ENCODE measurements at places on chromosomes 6 and 20.

DNA sequence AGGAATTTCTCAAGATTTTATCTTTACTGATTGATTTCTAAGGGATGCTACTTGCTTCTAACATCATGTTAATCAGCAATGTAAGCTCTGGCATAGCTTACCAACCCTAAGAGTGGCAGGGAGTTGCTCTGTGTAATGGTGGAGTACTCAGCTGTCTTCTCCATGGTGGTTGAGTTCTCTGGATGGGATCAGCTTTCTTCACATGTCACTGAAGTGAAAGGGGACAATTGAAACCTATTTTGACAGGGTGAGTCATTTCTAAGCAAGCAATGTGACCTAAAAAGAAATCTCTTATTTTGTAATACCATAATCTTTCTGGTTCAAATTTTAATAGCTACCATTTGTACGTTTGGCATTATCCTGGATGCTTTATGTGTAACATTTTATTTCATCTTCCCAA, 430.4 kb downstream of the GJA1 start:
- ATAC-seq = no peak

DNA sequence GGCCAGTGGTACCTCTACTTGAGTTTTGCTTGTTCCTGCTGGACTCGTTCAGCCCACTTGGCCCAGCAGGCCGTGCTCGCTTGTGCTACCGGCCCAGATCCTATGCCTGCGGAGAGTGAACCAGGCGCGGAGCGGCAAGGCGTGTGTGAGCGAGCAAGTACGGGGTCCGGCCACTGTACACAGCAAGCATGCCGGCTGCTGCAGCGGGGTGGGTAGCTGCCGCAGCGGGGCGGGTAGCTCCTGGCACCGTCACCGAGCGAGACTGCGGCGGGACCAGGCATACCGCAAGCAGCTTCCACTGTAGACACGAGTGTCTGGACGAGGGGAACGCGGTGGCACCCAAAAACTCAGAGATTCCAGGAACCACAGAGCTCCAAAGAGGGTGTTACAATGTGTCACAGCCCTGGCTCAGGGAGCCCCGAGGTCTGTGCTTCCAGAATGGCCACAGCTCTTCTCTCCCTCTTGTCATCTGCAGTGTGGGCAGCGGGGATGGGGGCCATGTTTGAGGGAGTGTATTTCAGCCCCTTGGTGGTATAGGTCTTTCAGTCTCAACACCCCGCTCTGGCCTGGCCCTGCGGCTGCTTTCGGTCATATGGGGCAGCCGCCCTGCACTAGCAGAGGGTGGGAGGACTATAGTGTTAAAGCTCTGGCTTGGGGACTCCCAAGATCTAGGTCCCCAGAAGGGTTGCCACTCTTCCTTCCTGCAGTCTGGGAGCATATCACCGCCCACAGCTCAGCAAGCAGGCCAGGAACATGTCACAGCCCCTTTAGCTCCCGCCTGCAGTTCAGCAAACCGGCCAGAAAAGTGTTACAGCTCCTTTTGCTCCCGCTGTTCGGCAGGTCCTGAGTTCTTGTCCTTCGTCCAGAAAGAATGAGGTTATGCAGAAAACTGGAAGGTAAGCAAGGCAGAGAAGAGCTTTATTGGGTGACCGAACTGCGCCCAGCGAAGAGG, 6.1 kb upstream of the RWDD1 start:
- peak; percentile 41 for ATAC-seq

- ATAC-seq = no peak
These were observed 21.1 kb upstream of the TAF8 start for GRCh38 chr6:42029062-42029685.

DNA sequence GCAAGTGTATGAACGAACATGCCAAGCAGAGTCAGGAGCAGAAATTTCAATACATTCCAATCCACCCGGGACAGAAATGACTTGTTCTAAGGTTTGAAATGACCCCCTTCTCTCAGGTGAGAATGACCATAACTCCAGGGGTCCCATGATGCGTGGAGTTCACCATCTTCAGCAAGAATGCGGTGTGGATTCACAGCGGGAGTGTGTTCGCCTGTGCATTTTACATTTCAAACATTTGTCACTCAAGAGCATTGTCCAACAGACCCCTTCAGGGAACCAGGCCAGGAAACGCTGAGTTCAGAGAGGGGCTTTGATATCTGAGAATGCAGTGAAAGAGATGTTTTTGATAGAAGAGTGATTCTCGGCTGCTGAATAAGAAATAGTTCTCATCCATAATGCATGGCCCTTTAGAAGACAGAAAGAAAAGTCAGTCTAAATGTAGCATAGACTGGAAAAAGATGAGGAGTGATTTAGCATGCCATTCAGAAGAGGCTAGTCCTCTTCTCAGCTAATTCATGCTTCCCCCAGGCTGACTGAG, 200.3 kb upstream of the KCNG1 start:
- ATAC-seq = no peak

- no peak for ATAC-seq
These were observed 3.2 kb upstream of the IFNGR1 start for GRCh38 chr6:137222381-137222780.

GRCh38 chr20:51444467-51444866, 98.1 kb downstream of the NFATC2 start:
- no peak for ATAC-seq

GRCh38 chr6:21398741-21399325, 194.7 kb upstream of the SOX4 start:
- no peak for ATAC-seq

- no peak for ATAC-seq
These were observed 74.1 kb downstream of the CDKAL1 start for GRCh38 chr6:20608356-20608755.

DNA sequence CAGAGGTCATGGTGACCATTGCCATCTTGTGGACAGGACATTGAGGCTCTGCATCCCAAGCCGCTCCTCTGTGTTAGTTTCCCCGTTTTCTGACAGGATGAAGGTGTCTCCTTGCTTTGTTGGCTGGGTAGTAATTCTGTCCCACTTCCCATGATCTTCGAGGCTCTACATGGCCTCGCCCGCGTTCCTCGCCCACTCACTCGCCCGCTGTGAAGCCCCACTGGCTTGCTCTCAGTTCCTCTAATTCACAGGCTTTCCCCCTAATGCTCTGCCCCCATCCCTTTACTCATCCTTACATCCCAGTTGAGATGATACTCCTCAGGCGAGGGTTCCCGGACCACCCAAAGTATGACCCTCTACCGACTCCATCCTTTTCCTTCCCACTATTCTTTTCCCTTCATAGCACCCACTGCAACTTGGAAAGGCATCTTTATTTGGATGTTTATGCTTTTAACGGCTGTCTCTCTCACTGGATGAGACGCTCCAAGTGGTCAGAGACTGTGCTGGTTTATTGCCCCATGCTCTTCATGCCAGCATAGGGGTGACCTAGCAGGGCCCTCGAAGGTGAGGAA, 511 bp upstream of the SLC35B2 start:
- ATAC-seq = peak; percentile 47

GRCh38 chr6:135506270-135506997, 8.9 kb upstream of the AHI1 start:
- peak; percentile 71 for ATAC-seq

GRCh38 chr6:111803804-111804203, 69.4 kb downstream of the FYN start:
- no peak for ATAC-seq

DNA sequence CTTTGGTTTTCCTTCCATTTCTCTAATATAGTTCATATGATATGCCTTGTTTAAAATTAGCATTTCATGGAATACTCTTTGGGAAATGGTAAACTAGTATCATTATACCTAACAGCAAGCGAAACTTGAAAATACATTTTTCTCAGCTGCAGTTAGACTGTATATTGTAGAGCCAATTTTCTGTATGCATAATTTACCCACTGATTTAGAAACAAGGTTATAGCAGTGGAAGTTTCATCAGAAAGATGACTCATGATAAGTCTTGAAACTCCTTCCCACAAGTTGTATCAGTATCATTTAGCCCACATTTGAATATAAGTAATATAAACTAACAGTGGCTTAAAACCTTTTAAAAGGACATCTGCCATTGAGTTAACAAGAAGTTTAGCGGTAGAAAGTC, 164.8 kb upstream of the BMP5 start:
- ATAC-seq = no peak

GRCh38 chr6:57195457-57195856, 23.3 kb downstream of the BAG2 start:
- ATAC-seq = no peak

DNA sequence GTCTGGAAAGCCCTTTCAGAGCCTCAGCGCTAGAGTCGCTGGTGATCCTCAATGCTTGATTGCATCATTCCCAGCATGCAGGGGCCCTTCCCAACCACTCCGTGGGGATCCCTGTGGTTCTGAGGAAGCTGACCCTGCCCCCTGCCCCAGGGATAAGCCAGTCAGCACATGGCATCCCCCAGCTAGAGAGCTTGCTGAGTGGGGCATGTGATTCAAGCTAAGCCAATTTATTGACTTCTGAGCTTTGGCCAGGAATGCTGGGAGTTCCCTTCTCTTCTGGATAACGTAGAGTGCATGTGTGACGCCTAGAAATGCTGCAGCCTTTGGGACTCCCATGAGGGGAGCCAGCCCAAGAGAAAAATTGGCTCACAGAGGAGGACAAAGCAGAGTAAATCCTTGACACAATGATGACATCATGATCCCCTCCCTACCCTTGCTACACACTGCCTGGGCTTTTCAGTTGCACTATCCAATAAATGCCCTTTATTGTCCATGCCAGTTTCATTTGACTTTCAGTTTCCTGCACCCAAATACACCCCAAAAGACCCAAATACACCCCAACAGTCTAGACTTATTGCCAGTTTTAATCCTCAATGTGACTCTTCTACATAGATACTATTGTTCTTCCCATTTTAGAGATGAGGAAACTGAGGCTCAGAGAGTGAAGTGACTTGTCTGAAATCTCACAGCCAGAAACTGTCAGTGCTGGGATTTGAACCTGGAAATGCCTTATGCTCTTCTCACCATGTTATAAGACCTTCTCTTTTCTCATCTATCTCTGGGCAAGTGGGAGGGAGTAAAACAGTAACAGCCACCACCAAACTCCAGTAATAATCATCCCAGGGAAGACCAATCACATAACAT, 34.3 kb downstream of the KCNB1 start:
- ATAC-seq = no peak

- no peak for ATAC-seq
These were observed 80.2 kb downstream of the CARMIL1 start for GRCh38 chr6:25359191-25359861.

GRCh38 chr6:1865585-1865984, 255.9 kb downstream of the FOXC1 start:
- no peak for ATAC-seq

DNA sequence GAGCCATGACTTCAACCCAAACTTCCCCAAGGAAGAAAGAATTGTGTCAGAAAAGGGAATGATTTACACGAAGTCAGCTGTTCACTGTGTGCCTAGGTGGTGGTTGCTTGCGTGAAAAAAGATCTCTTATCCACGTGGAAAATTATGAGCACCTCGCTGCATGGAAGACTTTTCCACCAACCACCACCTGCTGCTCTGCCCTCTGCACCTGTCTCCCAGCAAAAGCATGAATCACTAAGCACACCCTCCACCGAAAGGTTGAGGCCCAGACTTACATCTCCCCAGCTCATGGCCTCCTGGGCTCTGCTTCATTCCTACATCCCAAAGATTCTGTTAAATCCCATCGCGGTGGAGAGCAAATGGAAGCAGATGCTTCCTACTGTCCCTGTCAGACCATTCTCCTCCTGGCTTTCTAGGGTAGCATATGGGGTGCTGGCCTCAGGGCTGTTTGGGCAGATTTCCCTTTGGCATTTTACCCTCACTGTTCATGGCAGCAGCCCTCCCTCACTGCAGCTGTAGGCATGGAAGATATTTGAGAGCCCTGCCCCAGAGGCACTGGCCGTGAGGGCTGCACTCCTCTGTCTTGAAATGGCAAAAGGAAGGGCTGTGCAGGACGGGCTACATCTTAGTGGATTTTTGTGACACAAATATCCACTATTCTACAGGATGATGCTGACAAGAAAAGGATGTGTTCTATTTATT, 37.6 kb upstream of the CST5 start:
- ATAC-seq = no peak

GRCh38 chr6:4612636-4613171, 163.5 kb upstream of the CDYL start:
- ATAC-seq = no peak

GRCh38 chr6:159788753-159789376, 537 bp downstream of the TCP1 start:
- ATAC-seq = peak; percentile 2

GRCh38 chr6:131225127-131225526, 89.9 kb downstream of the AKAP7 start:
- no peak for ATAC-seq

DNA sequence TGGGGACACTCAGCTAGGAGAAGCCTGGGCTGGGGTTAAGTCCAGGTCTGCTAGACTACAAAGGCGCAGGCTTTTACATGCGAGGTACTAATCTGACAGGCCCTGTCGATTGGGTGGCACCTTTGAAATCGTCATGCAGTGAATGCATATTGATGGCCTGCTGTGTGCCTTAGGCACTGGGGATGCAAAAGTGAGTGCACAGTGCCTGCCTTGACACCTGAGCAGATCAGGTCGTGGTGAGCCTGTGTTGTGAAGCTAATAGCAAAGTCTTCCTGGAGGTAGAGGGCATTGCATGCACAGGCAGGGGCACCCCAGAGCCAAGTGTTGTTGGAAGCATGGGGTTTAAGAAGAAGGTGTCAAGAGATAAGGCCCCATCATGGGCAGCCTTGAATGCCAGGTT, 16.9 kb downstream of the LRRC1 start:
- ATAC-seq = no peak

DNA sequence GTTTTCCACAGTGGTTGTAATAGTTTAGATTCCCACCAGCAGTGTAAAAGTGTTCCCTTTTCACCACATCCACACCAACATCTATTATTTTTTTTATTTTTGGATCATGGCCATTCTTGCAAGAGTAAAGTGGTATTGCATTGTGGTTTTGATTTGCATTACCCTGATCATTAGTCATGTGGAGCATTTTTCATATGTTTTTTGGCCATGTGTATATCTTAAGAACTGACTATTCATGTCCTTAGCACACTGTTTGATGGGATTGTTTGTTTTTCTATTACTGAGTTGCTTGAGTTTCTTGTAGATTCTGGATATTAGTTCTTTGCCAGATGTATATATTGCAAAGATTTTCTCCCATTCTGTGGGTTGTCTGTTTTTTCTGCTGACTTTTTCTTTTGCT, 820.1 kb downstream of the TENT5A start:
- no peak for ATAC-seq

DNA sequence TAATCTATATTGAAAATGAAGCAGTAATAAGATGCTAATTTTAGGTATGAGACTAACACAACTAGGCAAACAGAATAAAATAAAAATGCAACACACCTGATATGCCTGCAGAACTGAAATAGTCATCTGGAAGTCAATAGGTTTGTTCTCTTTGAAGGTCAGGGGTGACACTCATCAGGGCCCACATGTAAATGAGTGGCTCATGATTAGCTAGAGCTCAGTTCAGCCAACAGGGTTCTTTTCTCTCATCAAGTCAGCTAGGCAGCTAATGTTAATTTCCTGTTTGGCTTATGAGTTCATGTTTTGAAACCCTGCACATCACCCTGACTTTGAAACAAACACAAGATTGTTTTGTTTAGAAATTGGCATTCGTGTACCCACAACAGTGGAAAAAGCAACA, 23.8 kb downstream of the SMLR1 start:
- ATAC-seq = no peak

GRCh38 chr20:62702895-62703852, 5.5 kb upstream of the NTSR1 start:
- no peak for ATAC-seq

Data from stimulated activated memory B cell treated with anti-CD40 and anti-IgM and Interleukin-4, amounts not matched to agents 10 μg/mL and 1 μg/mL and 100 μg/mL, for 72 hours (primary cell).